Activated CD4-positive, alpha-beta T cell treated with anti-CD3 and anti-CD28 coated beads, Interleukin-2, amount 10 ng/mL, durations not matched to agents 24 days and 14 days (primary cell): ENCODE measurements at places on chromosomes 7 and 10. TPM values are rescaled to one million over a fixed set of nuclear protein-coding genes. Genes with fewer than 3 reads are reported as not detected.

DNA sequence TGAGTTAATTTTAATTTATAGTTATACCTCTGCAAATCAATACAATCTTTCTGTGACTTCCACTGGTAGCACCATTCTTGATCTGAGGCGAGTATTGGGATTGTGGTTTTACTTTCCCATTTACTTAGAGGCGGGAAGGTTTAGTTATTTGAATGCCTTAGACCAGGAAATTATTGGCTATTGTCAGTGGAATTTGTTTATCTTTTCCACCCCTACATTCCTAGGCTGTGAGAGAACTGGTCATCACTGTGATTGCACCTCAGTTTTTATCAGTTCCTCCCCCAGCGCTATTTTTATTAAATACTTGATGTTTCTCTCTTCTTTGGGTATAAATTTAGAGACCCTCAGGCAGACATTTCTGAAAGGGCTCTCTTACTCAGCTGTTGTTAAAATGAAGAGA, 29.9 kb downstream of the CDK14 start:
- DNase-seq, result no peak
- H3K36me3 ChIP-seq, result no peaks in the 10 kb centered on the region
- H3K27me3 ChIP-seq, result no peaks in the 10 kb centered on the region
- H3K4me3 ChIP-seq, result no peak overlapping the region

The MUC12 gene
- 0.76 and 1.5 TPM in 2 replicates for total RNA-seq

DNA sequence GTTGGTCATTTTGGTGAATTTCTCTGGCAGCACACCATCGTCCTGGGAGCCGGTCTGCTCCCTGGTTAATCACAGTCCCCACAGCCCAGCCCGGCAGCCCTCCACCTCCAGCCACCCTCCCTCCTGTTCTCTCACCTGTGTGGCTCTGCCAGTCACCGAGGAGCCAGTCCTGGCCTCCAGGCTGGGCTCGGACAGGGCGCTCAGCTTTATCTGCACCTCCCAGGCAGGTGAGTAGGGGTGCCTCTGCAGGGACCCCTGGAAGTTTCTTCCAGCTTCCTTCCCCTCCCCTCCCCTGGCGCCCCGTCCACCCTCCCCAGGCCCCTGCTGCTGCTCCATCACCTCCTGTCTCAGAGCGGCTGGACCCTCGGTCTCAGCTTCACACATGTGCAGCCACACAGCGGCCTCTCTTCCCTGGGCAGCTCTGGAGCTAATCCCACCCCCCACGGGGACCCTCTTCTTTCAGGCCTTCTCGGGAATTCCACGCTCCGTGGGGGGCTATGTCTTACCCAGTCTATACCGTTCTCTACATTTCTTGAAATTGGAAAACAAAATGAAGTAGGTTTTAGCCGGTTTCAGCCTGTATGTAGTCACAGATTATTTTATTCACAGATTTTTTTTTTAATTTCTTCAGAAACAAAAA, 213.9 kb upstream of the PPP2R2D start:
- no peaks in the 10 kb centered on the region for H3K36me3 ChIP-seq
- H3K4me3 ChIP-seq, result no peak overlapping the region
- no peaks in the 10 kb centered on the region for H3K27me3 ChIP-seq
- no peak overlapping the region for H3K27ac ChIP-seq

GRCh38 chr10:127145173-127145572, 51.2 kb downstream of the INSYN2A start:
- H3K4me1 ChIP-seq, result peaks cover 5% of the 10 kb centered on the region
- no peaks in the 10 kb centered on the region for H3K27me3 ChIP-seq
- DNase-seq, result no peak
- H3K27ac ChIP-seq, result no peak overlapping the region
- no peak overlapping the region for H3K4me3 ChIP-seq
- H3K36me3 ChIP-seq, result no peaks in the 10 kb centered on the region

GRCh38 chr10:2933519-2933918, 133.8 kb upstream of the PFKP start:
- H3K36me3 ChIP-seq, result no peaks in the 10 kb centered on the region
- H3K4me1 ChIP-seq, result peaks cover under 1% of the 10 kb centered on the region
- H3K27ac ChIP-seq, result no peak overlapping the region
- no peak for DNase-seq

DNA sequence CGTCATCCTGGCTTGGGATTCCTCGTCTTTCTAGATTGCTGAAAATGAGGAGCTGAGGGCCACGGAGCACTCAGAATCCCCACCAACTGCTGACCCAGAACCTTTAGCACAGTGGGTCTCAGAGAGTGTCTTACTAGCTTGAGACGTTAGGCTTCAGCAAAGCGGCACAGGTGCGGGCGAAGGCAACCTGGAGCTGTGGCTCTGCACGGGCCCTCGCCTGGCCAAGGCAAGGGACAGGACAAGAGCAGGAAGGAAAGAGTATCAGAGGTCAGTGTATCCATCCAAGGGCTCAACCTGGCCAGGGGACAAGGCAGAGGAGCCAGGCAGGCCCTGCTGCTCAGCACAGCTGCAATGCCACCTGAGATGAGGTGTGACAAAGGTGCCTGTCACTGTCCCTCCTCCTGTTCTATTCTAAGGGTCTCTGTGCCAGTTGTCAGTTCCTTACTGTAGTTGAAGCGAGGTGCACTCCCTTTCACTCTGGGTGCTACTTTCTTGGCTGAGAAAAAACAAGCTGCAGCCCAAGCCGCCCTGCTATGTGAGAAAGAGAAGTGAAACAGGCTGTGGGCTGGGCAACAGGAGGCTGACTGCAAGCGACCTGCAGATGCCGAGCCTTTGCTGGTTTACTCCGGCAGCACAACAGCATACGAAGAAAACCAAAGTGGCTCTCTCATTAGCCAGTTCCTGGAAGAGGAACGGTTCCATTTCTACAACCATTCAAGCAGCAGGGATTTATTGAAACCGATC, 33.3 kb upstream of the KDM7A start:
- peak; percentile 90 for DNase-seq
- no peaks in the 10 kb centered on the region for H3K36me3 ChIP-seq
- peak overlapping the region; percentile 87 for H3K27ac ChIP-seq
- H3K4me3 ChIP-seq, result peak overlapping the region; percentile 70
- peaks cover 3% of the 10 kb centered on the region for H3K27me3 ChIP-seq
- peaks cover 74% of the 10 kb centered on the region for H3K4me1 ChIP-seq

GRCh38 chr10:71150796-71151195, 61.6 kb upstream of the UNC5B start:
- H3K4me1 ChIP-seq, result no peaks in the 10 kb centered on the region
- H3K4me3 ChIP-seq, result no peak overlapping the region
- H3K27ac ChIP-seq, result no peak overlapping the region
- H3K27me3 ChIP-seq, result peaks cover 3% of the 10 kb centered on the region
- H3K36me3 ChIP-seq, result no peaks in the 10 kb centered on the region

DNA sequence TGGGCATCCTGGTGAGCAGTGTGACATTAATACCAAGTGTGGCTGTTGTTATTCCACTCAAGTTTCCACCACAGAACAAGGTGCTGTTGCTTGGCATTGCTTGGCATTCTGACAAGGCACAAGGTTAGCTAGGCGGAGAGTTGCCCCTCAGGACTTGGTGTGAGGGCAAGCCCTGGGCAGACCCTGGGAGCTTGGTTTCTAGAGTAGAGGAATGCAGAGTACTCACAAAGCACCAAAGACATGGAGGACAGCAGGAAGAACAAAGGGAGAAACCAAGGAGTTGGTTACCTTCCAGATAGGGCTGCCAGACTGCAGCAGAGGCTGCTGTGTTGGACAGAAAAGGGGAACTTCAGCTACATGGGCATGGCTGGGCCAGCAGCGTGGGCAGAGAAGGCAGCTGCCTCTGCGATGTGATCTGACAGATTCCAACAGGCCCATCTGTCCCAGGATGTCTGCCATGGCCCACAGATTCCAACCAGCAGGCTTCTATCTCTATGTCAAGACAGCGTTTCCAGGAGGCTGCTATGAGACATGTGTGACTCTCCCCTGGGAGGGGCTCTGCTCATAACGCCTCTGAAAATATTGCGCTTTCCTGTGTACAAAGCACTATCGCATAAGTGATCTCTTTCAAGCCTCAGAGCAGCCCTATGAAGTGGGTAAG, 1.8 kb downstream of the GOLGA7B start:
- H3K27ac ChIP-seq, result no peak overlapping the region
- H3K4me3 ChIP-seq, result peak overlapping the region; percentile 86
- DNase-seq, result peak; percentile 78
- peaks cover 34% of the 10 kb centered on the region for H3K4me1 ChIP-seq

- H3K36me3 ChIP-seq, result no peaks in the 10 kb centered on the region
- peak; percentile 71 for DNase-seq
- peaks cover 27% of the 10 kb centered on the region for H3K27me3 ChIP-seq
Measured at GRCh38 chr10:93813507-93814465, 56.0 kb downstream of the LGI1 start.

The ABCB4 gene
- not detected in 2 replicates for total RNA-seq

GRCh38 chr10:101559596-101560297, 28.3 kb downstream of the POLL start:
- peaks cover 3% of the 10 kb centered on the region for H3K27me3 ChIP-seq
- H3K4me3 ChIP-seq, result no peak overlapping the region
- H3K36me3 ChIP-seq, result peaks cover 4% of the 10 kb centered on the region
- peak overlapping the region; percentile 48 for H3K27ac ChIP-seq
- DNase-seq, result no peak

The CYP17A1 gene
- total RNA-seq, result not detected in 2 replicates

DNA sequence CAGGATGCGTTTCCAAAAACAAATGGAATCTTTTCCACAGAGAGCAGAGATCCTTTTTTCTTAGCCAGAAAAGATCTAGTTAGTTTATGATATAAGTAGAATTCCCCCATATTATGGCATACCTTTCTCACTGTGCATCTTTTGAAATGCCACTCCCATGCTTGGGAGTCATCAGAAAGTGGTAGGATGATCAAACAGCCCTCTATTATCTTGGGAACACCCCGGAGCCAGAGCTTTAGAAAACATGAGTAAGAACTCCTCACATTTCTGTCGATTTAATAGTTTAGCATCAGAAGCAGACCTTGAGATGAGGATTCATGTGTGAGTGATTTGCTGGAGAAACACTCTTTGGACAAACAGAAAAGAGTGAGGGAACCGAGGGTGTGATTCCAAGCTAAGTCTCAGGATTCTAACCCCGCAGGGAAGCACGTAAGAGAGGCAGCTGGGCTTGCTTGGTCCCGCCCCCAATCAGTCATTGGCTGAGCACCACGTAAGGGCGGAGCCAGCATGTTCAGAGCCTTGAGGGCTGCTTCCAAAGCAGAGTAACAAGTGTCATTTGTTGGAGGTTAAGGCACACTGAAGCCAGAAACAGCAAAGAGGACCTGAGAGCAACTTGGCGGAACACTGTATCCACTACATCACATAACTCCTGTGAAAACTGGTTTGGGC, 43.7 kb upstream of the NXPH1 start:
- H3K36me3 ChIP-seq, result no peaks in the 10 kb centered on the region
- no peak overlapping the region for H3K4me3 ChIP-seq
- peaks cover 4% of the 10 kb centered on the region for H3K4me1 ChIP-seq
- H3K27me3 ChIP-seq, result peaks cover 2% of the 10 kb centered on the region
- no peak overlapping the region for H3K27ac ChIP-seq

DNA sequence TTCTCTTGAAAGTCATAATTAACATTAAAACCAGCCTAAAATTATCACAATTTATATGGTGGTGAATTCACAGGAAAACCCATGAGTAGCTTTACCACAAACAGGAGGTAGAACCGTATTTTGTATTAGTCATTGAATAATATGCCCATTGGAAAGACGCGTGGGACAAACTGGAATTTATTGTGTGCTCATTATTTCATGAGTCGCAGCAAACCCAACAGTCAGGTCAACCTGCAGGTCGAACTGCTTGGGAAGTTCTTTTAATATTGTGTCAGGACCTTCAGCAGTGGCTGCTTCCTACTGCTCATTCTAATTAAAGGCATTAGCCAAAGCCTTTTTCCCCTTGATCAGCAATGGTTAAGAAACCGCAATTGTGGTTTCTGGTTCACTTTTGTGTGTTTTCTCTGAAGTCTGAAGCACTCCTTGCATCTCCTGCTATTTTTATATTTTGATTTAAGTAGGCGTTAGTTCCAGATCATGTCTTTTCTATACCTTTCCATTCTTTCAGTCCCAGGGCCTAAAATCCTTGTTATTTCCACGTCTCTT, 100.1 kb downstream of the RAB11FIP2 start:
- DNase-seq, result no peak
- no peak overlapping the region for H3K27ac ChIP-seq
- H3K27me3 ChIP-seq, result peaks cover 2% of the 10 kb centered on the region
- H3K4me1 ChIP-seq, result no peaks in the 10 kb centered on the region
- H3K36me3 ChIP-seq, result no peaks in the 10 kb centered on the region
- H3K4me3 ChIP-seq, result no peak overlapping the region

The ELMO1 gene
- 110 and 121 TPM in 2 replicates for total RNA-seq

DNA sequence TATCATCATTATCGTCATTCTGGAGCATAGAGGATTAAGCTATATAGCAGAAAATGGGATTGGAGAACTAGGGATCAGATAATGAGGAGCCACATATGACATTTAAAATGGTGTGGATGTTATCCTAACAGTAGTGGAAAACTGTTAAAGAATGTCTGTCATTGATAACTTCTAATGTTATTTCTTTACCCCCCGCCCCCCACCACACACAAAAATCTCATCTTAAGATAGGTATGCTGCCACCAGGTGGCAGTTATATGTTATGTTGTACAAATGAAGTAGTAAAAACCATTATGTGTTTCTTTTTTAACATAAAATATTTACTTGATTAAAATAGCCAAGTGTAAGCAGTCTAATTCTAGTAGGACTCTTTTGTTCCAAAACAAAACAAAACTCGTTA, 13.0 kb downstream of the AKAP9 start:
- peaks cover 6% of the 10 kb centered on the region for H3K4me1 ChIP-seq
- H3K36me3 ChIP-seq, result no peaks in the 10 kb centered on the region
- no peaks in the 10 kb centered on the region for H3K27me3 ChIP-seq
- H3K27ac ChIP-seq, result no peak overlapping the region
- DNase-seq, result no peak
- no peak overlapping the region for H3K4me3 ChIP-seq

GRCh38 chr7:116633131-116633988, 38.6 kb upstream of the MET start:
- DNase-seq, result no peak
- no peak overlapping the region for H3K4me3 ChIP-seq
- H3K27ac ChIP-seq, result no peak overlapping the region
- no peaks in the 10 kb centered on the region for H3K4me1 ChIP-seq

GRCh38 chr7:13982940-13983677, 6.4 kb downstream of the ETV1 start:
- H3K27me3 ChIP-seq, result no peaks in the 10 kb centered on the region
- no peak overlapping the region for H3K27ac ChIP-seq
- H3K4me1 ChIP-seq, result peaks cover 2% of the 10 kb centered on the region
- DNase-seq, result no peak

DNA sequence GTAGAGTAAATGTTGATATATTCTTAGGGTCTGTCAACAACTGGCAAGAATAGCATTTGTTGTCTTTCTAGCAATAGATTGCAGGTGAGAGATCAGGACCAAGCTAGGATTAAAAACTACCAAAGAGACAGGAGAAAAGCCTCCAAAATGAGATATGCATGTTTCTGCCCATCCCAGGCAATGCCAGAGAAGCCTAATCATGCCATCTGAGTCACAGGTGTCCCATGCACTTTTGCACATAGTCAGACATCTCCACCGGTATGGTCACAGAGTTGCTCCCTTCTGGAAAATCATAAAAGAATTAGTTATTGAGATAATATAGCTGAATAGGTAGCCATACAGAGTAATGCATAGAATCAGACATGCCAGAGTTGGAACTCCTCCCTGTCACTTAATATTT, 50.6 kb downstream of the PDK4 start:
- H3K4me1 ChIP-seq, result no peaks in the 10 kb centered on the region
- no peak overlapping the region for H3K27ac ChIP-seq
- no peaks in the 10 kb centered on the region for H3K36me3 ChIP-seq
- no peak for DNase-seq
- no peak overlapping the region for H3K4me3 ChIP-seq

- H3K27me3 ChIP-seq, result no peaks in the 10 kb centered on the region
- no peaks in the 10 kb centered on the region for H3K36me3 ChIP-seq
- H3K4me1 ChIP-seq, result no peaks in the 10 kb centered on the region
- H3K4me3 ChIP-seq, result no peak overlapping the region
- H3K27ac ChIP-seq, result no peak overlapping the region
Measured at GRCh38 chr7:15033039-15033438, 130.5 kb upstream of the DGKB start.

The GNG11 gene
- total RNA-seq, result not detected in 2 replicates
